ENCODE measurements at places on chromosomes 1 and 21. TPM values are rescaled to one million over a fixed set of nuclear protein-coding genes. Genes with fewer than 3 reads are reported as not detected.

DNA sequence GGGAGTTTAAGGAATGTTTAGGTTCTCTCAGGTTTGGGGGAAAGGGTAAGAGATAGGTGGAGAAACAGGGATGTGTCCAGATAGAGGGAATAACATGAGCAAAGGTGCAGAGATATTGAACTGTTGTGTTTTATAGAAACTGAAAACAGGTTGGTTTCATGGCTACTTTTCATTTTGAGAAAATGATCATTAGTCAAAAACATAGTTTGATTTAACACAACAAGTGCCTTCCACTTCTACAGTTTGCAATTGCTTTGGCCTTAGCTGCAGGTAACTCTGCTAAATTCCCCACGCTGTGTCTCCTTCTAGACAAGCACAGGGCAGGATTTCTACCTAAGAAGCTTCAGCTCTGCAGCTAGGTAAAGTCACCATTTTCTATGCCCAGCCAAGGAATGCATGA is 124.9 kb downstream of the RGS2 start:
- DNase-seq = no peak

DNA sequence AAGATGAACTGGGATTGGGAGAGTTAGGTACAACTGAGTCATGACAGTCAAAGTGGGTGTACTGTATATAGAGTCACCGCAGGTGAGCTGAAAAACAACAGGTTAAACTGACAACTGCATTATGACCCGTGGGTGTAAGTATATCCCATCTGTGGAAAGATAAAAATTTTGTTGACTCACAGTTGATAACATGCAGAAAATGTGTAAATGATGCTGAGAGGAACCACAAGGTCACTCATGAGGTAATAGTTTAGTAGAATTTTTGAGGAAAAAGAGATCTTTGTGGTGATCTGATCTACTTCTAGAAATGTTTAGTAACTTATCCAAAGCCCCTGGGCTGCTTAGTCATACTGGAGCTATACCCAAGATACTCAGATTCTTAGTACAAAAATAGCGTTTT is 838 bp downstream of the OR2C3 start:
- DNase-seq = no peak

GRCh38 chr1:197234581-197234980 is 33.5 kb upstream of the CRB1 start:
- no peak for DNase-seq

- DNase-seq = no peak
These were observed 27.1 kb downstream of the FAM78B start for GRCh38 chr1:166139735-166140134.

DNA sequence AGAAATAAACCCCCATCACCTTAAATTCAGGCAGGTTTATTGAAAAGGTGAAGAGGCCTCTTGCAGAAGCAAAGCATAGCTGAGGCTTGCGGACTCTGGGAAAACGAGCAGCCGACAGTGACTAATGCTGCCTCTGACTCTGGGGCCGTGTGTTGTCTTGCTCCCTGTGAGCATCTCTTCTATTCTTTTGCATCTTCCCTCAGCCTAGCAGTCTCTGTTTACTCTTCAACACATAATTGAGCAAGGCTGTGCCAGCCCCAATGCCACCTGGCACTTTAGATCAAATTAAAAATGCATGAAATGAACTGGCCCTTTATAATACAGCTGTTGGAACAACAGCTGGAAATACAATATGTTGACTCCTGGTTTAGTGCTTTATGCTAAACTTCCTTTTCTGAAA is 18.4 kb upstream of the REG4 start:
- DNase-seq = no peak

DNA sequence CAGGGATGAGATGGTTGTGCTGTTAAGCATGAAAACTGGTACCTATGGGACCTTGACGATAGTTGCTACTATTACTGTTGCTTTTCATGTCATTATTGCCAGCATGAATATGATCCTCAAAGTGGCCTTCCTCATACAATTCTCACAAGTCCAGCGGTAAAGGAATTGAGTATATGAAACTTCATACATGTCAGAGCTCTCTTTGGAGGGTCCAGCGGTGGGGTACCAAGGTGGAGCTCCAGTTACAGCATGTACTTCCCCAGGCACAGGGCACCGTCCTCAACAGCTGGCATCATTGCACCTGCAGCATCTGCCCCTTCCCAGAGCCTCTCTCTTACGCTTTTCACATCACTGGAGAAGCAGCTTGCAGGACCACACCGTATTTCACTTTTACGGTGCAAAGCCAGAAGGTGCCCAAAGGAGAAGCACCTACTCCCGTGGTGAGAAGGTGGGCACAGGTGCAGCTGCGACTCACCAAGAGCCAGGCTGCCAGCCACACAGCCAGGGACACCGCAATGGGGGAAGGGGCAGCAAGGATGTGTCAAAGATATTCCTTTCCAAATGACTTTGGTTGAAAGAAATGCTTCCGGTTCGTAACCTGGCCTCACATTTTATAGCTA is 166.4 kb upstream of the IRF2BP2 start:
- DNase-seq = no peak

- DNase-seq = no peak
These were observed 33.4 kb downstream of the VTCN1 start for GRCh38 chr1:117177376-117177775.

DNA sequence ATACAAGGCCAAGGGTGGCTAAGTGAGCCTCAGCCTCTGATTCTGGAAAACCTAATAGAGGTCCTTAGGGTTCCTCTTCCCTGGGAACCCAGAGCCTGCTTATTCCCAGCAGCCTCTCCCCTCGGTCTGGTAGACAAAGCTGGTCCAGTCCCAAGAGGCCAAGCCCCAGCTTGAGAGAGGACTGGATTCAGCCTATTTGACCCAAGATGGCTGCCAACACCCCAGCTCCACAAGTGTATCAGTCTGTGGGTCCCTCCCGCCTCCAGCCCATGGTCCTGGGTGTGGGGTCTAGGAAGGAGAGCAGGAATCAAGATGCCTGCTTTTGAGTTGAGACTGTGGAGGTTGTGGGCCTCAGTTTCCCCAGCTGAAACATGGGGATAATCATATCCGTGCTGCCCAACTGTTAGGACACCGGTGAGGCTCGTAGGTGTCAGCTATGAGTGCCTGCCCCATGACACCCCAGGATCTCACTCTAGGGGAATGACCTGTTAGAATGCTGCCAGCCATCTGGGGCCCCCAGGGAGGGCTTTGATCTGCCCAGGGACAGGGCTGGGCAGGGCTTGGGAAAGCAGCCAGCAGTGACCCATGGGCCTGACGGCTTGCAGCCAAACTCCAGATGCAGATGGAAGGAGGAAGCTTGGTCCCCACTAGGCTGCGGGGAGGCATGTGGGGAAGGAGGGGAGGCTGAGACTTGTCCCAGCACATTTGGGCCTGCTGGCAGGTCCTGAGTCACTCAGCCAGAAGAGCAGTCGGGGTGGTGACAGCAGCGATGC is 45.4 kb downstream of the NUAK2 start:
- no peak for DNase-seq

GRCh38 chr1:150963321-150964163 is 11.1 kb downstream of the CERS2 start:
- no peak for DNase-seq

DNA sequence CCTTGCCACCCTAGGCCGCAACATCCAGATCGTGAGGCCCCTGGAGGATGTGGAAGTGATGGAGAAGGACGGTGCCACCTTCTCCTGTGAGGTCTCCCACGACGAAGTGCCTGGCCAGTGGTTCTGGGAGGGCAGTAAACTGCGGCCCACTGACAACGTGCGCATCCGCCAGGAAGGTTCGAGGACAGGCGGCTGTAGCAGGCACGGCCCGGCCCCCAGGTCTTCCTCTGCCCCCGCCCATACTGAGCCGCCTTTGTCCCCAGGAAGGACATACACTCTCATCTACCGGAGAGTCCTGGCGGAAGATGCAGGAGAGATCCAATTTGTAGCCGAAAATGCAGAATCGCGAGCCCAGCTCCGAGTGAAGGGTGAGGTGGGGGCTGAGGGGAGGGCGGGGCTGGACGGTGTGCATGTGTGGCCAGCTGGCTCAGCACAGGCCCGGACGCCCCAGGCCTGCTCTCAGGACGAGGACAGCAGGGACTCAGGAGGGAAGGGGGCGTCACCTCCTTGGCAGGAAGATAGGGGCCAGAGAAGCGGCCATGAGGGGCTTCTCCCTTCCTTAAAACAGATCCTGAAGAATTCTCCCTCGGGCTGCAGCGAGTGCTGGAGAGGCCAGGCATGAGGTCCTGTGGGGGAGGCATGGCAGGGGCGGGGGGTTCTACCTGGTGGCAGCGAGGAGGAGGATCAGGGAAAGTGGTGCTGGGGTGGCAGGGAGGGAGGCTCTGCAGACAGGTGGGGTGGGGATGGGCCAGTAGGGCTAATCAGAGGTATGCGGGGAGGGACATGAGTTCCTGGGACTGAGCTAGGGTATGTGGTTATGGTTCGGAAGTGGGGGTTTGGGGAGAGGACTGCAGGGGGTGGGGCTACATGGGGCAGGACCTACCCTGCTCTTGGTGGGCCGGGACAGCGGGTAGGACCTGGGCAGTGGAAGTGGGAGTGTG is 69.9 kb downstream of the OBSCN start:
- DNase-seq = no peak

- no peak for DNase-seq
These were observed 29.7 kb downstream of the FAM151A start for GRCh38 chr1:54593571-54594160.

DNA sequence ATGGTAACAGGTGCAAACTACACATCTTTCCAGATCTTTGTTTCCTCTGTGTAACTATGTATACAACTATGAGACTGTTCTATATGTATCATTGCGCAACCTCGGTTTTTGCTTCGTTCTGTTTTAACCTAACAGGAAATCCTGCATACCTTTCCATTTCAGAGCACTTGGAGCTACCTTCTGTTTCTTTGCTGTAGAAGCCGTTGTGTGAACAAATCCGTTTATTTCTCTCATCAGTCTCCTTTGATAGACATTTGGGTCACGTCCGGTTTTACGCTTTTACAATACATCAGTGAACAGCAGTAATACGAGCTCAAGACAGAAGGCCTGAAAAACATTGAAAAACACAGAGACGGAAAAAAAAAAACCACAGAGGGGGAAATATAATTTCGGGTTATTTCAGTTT is 10.5 kb downstream of the ATP5IF1 start:
- no peak for DNase-seq

DNA sequence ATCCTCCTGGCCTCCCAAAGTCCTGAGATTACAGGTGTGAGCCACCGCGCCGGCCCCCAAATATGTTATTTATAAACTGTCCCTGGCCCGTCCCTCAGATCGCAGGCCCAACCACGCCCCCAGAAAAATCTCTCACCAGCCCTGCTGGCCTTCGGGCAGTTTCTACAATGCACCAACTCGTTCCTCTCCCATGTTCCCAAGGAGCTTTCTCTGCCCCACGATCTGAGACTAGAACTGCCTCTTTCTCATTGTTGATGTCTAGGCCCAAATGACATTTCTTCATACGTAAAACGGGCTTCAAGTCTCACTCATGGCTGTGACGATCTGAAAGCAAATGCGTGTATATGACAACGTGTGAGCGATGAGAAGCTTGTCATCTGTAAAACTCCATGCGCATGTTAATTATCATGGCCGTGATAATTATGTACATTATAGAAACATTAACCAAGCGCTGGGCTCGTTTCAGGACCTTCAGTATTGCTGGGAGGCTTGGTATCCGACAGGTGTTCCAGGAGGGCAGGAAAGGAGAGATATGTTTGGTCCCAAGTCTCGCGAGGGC is 748 bp upstream of the NIPAL3 start:
- DNase-seq = no peak

DNA sequence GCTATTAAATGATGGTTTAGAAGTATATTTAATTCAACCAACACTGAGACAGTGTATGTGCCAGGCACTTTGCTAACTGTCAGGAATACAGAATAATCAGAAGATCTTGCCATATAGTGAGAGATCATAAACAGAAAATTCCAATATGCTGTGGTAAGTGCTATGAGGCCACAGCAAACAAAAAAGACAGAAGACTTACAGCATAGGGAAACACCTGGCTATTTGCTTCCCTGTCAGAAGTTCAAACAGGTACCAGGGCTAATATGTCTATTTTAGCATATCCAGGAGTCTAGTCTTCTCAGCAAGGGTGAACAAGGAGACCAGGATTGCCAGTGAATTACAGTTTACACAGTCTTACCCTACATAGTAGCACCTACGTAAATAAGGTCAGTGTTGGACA is 30.4 kb downstream of the TRIT1 start:
- DNase-seq = no peak

MFSD2A gene
- 0.58 TPM for total RNA-seq

FALEC gene
- not detected for total RNA-seq

CD48 gene
- 1.2 TPM for total RNA-seq

ANGEL2 gene
- total RNA-seq = 18.2 TPM

C1orf185 gene
- total RNA-seq = not detected

CLEC20A gene
- not detected for total RNA-seq
